ENCODE measurements at places on chromosomes 3 and 15.
A peak's percentile ranks its signal among the peaks of the same experiment; 100 is the strongest.

DNA sequence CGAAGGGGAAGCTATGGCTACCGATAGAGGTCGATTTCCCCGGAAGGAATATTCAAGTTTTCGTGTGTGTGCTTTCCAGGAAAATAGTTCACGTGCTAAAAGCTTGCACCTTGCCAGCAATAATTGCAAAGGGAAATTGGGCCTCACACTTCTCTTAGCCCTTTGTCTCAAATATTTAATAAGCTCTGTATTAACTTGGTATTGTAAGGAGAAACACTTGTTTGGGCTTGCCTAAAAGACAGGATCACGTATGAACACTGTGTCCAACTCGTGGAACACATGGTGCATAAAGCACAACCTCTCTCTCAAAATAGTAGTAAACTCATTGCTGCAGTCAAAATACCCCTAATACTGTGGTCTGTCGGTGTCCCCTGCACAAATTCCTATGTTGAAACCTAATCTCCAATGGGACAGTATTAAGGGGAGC lies 352 bp upstream of the TMF1 start:
- DNase-seq: peak; percentile 14

DNA sequence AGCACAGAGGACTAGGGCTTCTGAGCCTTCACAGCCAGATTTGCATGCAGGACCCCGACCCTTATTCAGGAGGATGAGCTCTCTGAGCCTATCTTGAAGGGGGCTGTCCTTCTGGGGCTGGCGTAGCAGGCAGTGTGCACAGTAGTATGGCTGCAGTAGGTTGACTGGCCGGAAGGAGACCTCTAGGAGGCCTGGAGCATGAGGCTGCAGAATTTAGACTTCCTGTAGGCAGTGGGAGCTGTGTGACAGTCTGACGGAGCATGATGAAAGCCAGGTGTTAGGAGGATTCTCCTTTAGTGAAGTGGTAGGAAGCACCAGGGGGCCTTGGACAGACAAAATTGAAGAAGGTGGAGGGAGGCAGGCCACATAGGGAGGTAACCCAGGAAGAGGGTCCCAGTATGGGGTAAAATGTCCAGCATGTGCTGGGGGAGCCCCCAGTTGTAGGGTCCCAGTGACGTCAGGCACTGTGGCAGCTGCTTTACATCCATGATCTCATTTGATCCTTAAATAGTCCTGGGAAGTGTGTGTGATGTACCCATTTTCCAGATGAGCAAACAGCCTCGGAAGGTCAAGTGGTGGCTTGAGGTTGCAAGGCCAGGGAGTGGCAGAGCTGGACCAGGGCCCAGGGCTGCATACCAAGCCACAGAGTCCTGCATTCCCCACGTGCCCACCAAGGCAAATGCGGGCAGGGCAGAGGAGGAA lies 36.1 kb downstream of the SPSB4 start:
- no peak for DNase-seq

DNA sequence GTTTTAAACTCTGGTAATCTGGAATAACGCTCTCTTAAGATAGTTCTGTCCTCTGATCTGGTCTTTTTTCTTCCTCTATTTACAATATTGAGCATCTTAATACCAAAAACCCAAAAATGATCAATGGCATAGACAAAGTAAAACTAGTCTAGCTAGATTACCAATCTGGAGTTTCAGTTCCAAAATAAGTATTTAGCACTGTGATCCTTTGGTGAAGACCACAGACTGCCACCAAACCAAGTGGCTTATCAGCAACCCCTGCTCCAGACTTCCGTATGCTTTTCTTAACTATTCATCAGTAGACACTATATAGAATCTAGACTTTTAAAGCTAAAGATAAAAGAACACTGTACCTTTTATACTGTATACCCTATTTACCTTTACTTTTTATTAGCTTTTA lies 35.5 kb upstream of the MAN2C1 start:
- no peak for DNase-seq

DNA sequence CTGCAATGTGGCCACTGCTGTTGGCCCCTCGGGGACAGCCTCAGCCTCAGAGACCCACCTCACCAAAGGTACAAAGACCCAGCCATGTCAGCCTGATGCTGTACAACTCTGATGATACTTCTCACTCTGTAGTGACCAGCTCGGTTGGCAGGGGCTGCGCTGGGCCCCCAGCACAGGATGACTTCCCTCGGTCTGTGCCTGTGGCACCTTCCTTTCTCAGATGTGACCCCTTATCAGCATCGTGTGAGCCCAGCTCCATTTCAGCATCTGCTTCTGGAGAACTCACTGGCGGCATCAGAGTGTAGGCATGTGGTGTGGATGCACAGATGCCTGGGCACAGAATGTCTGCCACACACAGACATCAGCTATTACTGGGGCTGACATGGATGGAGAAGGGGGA lies 25.1 kb upstream of the CTXND1 start:
- no peak for DNase-seq

DNA sequence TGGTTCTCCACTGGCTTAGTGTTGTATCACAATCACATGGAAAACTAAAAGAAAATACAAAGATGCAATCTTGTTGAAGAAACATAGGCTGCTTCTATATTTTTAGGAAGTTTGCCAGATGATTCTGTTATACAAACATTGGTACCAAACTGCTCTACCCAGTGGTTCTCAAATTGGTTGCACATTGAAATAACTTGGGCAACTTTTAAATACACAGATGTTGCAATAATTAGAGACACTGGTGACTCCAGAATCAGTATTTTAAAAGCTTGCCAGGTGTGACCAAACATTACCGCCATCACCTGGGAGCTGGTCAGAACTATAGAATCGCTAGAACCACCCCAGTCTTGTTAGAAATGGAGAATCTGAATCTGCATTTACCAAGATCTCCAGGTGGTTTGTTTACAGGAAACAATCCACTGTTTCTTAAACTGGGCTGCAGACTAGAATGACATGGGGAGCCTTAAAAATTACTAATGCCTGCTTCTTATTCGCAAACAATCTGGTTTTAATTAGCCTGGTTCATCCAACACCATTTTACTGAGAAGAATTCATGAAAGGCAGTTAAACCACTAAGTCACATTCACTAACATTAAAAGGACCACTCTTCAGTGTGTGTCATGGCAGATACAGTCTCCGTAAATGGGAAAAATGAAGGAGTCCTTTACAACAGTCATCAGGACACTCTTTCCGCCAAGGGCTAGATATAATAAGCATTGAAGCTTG lies 76.5 kb downstream of the ACAP2 start:
- DNase-seq: no peak

- no peak for DNase-seq
Measured at GRCh38 chr3:68004091-68004490, 349.7 kb upstream of the SUCLG2 start.

DNA sequence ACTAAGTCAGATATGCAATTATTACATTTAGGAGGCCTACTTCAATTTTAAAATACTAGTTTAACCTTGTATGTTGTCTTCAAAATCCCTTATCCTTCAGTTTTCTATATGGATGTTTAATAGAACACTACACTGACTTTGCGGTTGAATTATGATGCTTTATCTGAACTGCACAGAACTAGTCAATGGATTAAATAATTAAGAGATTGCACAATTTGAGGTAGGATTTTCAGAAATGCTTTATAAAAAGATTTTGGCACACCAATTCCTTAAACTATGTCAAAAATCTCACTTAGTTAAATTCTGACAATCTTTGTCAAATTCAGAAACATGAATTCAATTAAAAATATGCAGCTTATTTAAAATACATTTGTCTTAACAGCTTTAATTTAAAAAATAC lies 28.1 kb downstream of the ATOSA start:
- no peak for DNase-seq

DNA sequence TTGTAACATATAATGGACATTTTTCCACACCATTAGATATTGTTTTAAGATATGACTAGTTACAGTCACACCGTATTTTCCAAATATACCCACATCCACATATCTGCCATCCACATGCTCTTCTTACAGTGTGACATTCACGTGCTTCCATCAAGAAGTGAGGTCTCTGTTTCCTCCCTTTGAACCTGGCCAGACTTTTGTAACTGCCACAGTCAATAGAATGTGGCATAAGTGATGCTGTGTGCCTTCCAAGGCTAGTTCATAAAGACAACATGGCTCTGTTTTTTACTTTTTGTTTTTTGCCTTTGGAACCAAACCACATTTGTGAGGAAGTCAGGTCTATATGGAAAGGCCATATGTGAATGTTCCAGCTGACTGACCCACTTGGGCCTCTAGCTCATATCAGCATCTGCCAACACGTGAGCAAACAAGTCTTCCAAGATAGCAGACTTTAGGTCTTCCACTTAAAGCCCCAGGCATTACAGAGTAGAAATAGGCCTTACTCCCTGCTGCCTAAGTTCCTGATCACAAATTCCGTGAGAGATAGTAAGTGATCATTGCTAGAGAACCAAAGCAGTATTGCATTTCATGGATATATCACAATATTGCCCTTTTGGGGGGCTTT lies 27.1 kb downstream of the EIF1B start:
- DNase-seq: no peak

- DNase-seq: no peak
Measured at GRCh38 chr3:27133060-27133459, 236.1 kb downstream of the NEK10 start.

DNA sequence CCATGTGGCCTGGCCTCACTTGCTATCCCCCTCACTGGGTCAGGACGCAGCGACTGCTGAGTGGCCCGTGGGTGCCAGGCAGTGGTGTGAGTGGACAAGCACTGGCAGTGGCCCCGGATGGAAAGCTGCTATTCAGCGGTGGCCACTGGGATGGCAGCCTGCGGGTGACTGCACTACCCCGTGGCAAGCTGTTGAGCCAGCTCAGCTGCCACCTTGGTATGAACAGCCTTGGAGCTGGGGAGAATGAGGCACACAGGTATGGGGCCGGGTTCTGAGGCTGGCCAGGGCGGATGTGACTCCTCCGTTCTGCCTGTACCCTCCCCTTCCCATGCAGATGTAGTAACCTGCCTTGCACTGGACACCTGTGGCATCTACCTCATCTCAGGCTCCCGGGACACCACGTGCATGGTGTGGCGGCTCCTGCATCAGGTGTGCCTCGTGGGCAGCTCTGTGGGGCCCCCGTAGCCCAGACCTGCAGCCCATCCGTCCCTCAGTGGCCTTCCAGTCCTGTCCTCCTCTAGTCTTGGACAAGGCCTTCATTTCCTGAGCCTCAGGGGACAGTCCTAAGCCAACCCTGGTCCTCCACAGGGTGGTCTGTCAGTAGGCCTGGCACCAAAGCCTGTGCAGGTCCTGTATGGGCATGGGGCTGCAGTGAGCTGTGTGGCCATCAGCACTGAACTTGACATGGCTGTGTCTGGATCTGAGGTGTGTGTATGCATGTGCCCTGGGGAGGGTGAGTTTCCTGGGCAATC lies 28.2 kb downstream of the NBEAL2 start:
- no peak for DNase-seq

- DNase-seq: peak; percentile 84
Measured at GRCh38 chr15:73972984-73973682, 19.0 kb downstream of the STOML1 start.

- DNase-seq: no peak
Measured at GRCh38 chr15:90221246-90221900, 12.4 kb downstream of the CIB1 start.

GRCh38 chr15:41945221-41945620 lies 27.1 kb downstream of the EHD4 start:
- DNase-seq: no peak
